ENCODE measurements at places on chromosomes 2 and 18.

- no peaks in the 10 kb centered on the region for H3K27me3 ChIP-seq
- peak overlapping the region; percentile 94 for H3K27ac ChIP-seq
- H3K4me3 ChIP-seq = no peak overlapping the region
- H3K4me1 ChIP-seq = peaks cover 55% of the 10 kb centered on the region
- no peaks in the 10 kb centered on the region for H3K36me3 ChIP-seq
- peak; percentile 71 for ATAC-seq
These were observed 11.1 kb upstream of the MSGN1 start for GRCh38 chr2:17805166-17805565.

- peaks cover 28% of the 10 kb centered on the region for H3K4me1 ChIP-seq
- peaks cover 69% of the 10 kb centered on the region for H3K27me3 ChIP-seq
- no peak for ATAC-seq
- H3K4me3 ChIP-seq = peak overlapping the region; percentile 67
- H3K27ac ChIP-seq = no peak overlapping the region
These were observed 508 bp downstream of the CD8A start for GRCh38 chr2:86790134-86790675.

DNA sequence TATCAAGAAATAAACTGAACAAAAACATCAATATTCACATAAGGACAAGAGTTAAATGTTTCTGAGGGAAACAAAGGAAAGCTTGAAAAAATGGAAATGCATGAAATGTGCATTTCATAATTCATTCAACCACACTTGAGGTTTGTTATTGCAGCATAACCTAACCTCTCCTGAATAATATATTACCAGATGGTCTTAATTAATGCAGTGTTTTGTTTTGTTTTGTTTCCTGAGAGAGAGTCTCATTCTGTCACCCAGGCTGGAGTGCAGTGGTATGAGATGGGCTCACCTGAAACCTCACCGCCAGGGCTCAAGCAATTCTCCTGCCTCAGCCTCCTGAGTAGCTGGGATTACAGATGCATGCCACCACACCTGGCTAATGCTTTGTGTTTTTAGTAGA, 139.9 kb upstream of the PIEZO2 start:
- H3K27ac ChIP-seq = no peak overlapping the region
- no peak overlapping the region for H3K4me3 ChIP-seq
- no peaks in the 10 kb centered on the region for H3K27me3 ChIP-seq

DNA sequence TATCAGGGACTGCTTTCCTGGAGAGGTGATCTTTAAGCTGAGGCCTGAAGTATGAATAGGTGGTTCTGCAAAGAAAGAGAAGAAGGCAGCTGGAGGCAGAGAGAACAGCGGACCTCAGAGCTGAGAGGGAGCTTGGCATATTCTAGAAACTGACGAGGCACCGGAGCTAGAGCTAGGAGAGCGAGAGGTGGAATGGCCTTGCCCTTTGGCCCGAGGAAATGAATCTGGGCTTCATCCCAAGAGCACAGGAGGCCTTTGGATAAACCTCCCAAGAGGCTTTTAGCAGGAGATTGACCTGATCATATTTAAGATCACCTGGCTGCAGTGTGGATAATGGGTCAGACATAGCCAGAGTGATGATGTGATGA, 7.9 kb downstream of the DYSF start:
- H3K27me3 ChIP-seq = peaks cover 17% of the 10 kb centered on the region
- no peak overlapping the region for H3K27ac ChIP-seq
- H3K4me1 ChIP-seq = no peaks in the 10 kb centered on the region
- H3K36me3 ChIP-seq = no peaks in the 10 kb centered on the region
- no peak overlapping the region for H3K4me3 ChIP-seq

- H3K36me3 ChIP-seq = peaks cover 41% of the 10 kb centered on the region
- H3K4me1 ChIP-seq = peaks cover 86% of the 10 kb centered on the region
- no peaks in the 10 kb centered on the region for H3K27me3 ChIP-seq
- H3K4me3 ChIP-seq = peak overlapping the region; percentile 47
- H3K27ac ChIP-seq = peak overlapping the region; percentile 86
These were observed 10.7 kb downstream of the ARHGAP15 start for GRCh38 chr2:143139835-143140393.

DNA sequence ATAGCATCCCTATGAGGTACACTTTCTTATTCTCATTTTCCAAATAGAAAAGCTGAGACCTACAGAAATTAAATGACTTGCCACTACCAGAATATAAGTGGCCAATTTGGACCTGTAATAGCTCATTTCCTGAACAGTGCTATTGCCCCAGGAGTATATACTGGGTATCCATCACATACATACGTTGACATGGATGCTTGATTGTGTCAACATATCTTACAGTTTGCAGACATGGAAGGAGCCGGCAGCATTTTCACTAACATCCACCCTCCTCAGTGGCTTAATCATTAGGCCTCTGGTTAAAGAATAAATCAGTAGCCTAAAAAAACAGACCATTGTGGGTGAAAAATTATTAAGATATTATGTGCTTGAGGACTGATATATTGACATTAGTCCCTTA, 829.3 kb downstream of the LRP1B start:
- H3K27ac ChIP-seq = no peak overlapping the region
- ATAC-seq = no peak
- H3K4me1 ChIP-seq = no peaks in the 10 kb centered on the region
- H3K36me3 ChIP-seq = no peaks in the 10 kb centered on the region
- no peak overlapping the region for H3K4me3 ChIP-seq
- no peaks in the 10 kb centered on the region for H3K27me3 ChIP-seq

DNA sequence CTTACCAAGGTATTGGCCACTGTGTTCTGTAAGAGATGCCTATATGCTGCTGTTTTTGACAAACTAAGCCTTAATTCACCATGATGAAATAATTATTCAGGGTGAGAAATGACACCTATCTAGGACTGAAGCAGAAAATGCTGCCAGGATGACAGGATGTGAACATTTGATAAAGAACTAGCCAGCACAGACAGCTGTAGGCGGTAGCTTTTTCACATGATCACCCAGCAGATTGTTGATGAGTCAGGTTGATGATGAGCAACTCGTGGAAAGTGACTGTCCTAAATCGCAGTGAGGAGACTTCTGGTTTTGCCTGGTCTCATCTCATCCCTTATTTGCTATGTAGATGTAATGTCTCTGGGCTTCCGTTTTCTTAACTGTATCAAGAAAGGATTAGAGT, 144.1 kb downstream of the PRPF40A start:
- peak; percentile 85 for ATAC-seq
- no peaks in the 10 kb centered on the region for H3K27me3 ChIP-seq
- H3K27ac ChIP-seq = no peak overlapping the region
- H3K4me3 ChIP-seq = no peak overlapping the region
- H3K4me1 ChIP-seq = no peaks in the 10 kb centered on the region

DNA sequence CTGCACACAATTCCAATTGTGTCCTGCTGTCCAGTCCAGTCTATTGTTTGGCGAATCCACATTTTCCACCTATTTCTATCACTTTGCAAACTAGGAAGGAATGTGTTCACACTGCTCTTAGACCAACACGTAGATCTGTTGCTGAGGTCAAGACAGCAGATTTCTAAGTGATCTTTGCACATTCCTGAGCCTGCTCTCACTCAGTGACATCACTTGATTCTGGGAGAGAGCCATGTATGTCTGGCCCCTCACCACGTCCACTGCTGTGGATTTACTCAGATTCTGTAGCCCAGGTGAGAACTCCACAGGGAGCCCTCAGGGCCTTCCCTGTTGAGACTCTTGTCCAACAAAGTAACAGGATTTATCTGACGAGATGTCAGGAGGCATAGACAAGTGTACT, 317.2 kb downstream of the TSN start:
- ATAC-seq = no peak
- H3K27ac ChIP-seq = no peak overlapping the region
- H3K4me1 ChIP-seq = no peaks in the 10 kb centered on the region
- no peaks in the 10 kb centered on the region for H3K36me3 ChIP-seq

- H3K4me1 ChIP-seq = peaks cover 50% of the 10 kb centered on the region
- no peak overlapping the region for H3K27ac ChIP-seq
- ATAC-seq = no peak
These were observed 8.6 kb downstream of the XRCC5 start for GRCh38 chr2:216117561-216118340.

GRCh38 chr2:178327516-178327915, 123.5 kb downstream of the PRKRA start:
- H3K36me3 ChIP-seq = no peaks in the 10 kb centered on the region
- no peaks in the 10 kb centered on the region for H3K4me1 ChIP-seq
- H3K4me3 ChIP-seq = no peak overlapping the region

DNA sequence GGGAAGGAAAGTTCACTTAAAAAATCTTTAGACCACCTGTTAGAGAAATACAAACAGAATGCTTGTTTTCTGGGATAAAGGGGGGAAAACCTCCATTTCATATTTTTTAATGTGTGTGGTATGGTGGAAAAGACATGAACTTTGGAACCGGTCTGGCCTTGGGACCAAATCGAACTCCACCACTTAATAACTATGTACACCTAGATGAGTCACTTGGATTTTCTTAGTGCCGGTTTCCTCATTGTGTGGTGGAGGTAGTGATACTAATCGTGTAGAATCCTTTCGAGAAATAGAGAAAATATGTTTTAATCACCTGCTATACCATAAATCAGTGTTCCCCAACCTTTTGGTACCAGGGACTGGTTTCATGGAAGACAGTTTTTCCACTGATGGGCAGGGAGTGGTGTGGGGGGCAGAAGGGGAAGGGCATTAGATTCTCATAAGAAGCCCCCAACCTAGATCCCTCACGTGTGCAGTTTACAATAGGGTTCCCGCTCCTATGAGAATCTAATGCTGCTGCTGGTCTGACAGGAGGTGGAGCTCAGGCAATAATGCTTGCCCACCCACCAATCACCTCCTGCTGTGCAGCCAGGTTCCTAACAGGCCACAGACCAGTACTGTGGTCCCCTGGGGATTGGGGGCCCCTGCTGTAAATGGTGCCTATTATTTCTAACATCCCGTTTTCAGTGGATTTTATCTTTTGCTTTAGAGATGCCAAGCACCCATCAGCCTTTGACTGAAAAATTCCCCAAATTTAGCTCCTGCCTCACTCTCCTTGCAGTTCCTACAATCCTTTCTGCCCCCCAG, 308.8 kb downstream of the PRKCE start:
- H3K27me3 ChIP-seq = no peaks in the 10 kb centered on the region
- no peaks in the 10 kb centered on the region for H3K36me3 ChIP-seq
- no peak for ATAC-seq
- no peak overlapping the region for H3K4me3 ChIP-seq
- H3K27ac ChIP-seq = peak overlapping the region; percentile 8

DNA sequence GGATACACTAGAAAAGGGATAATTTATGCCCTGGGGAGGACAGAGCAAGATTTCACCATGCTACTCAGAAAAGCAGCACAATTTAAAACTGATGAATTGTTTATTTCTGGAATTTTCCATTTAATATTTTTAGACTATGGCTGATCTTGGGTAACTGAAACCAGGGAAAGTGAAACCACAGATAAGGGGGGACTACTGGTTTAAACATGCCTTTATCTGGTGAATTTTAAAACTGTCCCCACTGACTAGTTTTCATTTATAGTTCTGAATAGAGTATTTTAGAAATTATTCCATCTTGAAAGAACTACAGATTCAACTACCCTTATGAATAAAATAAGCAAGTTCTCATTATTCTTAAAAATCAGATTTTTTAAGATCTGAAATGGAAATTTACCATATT, 15.0 kb downstream of the NFU1 start:
- H3K27ac ChIP-seq = no peak overlapping the region
- no peak overlapping the region for H3K4me3 ChIP-seq
- H3K36me3 ChIP-seq = peaks cover 49% of the 10 kb centered on the region
- no peak for ATAC-seq
- peaks cover 4% of the 10 kb centered on the region for H3K4me1 ChIP-seq

GRCh38 chr2:165013944-165014619, 58.8 kb upstream of the SLC38A11 start:
- ATAC-seq = peak; percentile 92
- no peaks in the 10 kb centered on the region for H3K36me3 ChIP-seq
- peak overlapping the region; percentile 30 for H3K27ac ChIP-seq
- no peaks in the 10 kb centered on the region for H3K4me1 ChIP-seq

GRCh38 chr2:170716851-170717598, 1.9 kb downstream of the SP5 start:
- H3K4me3 ChIP-seq = no peak overlapping the region
- peaks cover 13% of the 10 kb centered on the region for H3K4me1 ChIP-seq
- ATAC-seq = no peak
- no peak overlapping the region for H3K27ac ChIP-seq
- H3K36me3 ChIP-seq = no peaks in the 10 kb centered on the region

GRCh38 chr2:140714586-140714985, 1416.2 kb downstream of the LRP1B start:
- no peaks in the 10 kb centered on the region for H3K27me3 ChIP-seq
- ATAC-seq = no peak
- H3K36me3 ChIP-seq = no peaks in the 10 kb centered on the region
- no peak overlapping the region for H3K27ac ChIP-seq

DNA sequence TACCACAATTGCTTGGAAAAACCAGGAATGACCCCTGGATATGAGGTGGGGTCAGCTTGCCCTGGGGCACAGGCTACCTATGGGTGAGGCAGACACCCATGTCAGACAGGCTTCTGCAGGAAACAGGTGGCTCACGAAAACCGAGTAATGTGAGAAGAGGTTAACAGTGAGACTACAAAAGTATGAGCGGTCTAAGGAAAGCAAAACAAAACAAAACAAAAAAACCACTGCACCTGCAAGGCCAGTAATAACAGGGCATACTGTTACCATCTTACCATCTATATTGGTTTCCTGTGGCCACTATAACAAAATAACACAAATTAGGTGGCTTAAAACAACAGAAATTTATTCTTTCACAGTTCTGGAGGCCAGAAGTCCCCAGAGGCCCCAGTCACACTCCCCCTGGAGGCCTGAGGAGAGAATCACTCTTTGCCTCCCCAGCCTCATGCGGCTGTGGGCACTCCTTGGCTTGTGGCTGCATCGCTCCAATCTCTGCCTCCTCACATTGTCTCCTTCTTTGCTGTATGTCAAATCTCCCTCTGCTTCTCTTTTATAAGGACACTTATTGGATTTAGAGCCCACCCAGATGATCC, 86.6 kb upstream of the EPC2 start:
- ATAC-seq = no peak
- no peaks in the 10 kb centered on the region for H3K4me1 ChIP-seq
- peaks cover 8% of the 10 kb centered on the region for H3K36me3 ChIP-seq
- peaks cover 13% of the 10 kb centered on the region for H3K27me3 ChIP-seq

DNA sequence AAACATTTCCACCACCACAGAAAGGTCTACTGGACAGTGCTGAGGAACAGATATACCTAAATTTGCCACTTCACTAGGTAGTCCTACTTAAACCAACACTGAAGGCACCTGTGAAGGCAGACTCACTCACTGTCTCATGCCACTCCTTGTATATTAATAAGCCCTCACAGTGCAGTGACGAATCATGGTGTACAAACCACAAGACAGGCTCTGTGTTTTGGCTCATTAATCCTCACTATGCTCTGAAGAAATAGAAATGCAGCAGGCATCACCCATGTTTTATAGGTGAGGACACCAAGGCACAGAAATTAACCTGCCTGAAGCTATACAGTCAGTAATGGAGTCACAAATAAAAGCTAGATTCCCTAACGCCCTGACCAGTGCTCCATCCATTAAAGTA, 44.3 kb downstream of the BARD1 start:
- no peaks in the 10 kb centered on the region for H3K27me3 ChIP-seq
- ATAC-seq = no peak
- no peak overlapping the region for H3K4me3 ChIP-seq
- H3K36me3 ChIP-seq = peaks cover 69% of the 10 kb centered on the region
